ENCODE measurements at places on chromosomes 2 and 18.

GRCh38 chr18:11021477-11021876, 127.9 kb downstream of the PIEZO2 start:
- DNase-seq: no peak

- no peak for DNase-seq
Measured at GRCh38 chr2:199738727-199739412, 112.1 kb downstream of the FTCDNL1 start.

DNA sequence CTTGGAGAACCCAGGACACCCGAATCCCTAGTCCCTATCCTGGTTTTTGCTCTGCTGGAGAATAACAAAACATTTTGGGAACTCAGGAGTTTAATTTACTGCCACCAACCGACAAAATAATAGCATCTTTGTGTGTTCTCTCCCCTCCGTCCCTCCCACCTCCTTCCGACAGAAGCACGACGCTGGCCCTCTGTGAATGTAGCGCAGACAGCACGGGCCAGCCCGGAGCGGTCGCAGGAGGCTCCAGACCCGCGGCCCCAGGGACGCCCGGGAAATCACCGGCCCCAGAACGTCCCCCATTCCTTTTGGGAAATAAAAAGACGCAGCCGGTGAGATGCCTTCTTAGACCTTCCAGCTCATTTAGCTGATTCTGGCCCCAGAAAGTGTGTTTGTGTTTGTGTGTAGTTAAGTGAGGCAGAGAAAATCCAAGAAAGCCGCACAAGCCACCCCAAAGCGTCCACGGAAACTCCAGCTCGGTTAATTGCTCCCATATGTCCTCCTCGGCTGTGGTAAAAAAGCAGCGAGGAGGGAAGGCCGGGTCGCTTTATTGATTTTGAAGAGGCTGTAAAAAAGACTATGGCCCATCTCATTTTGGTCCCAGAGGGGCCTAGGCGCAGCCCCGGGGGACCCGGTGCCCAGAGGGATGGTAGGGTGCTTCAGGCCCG, 577 bp upstream of the TANC1 start:
- no peak for DNase-seq

DNA sequence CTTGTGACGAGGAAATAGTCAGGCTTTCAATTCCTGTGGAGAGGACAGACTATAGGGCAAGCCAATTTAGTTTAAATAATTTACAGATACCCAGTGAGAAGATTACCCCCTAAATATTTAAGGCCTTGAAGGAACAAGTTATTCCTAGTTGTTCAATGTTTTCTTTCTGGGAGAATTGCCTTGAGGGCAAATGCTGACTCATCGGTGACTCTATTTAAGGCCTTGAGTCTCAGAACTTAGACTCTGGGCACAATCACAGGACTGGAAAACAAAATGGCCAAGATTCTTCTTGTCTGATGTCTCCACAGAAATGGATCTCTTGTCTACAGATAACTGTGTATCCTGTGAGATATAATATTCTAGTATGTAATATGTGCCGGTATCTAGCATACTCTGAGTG, 467.1 kb downstream of the SUCLG1 start:
- no peak for DNase-seq

DNA sequence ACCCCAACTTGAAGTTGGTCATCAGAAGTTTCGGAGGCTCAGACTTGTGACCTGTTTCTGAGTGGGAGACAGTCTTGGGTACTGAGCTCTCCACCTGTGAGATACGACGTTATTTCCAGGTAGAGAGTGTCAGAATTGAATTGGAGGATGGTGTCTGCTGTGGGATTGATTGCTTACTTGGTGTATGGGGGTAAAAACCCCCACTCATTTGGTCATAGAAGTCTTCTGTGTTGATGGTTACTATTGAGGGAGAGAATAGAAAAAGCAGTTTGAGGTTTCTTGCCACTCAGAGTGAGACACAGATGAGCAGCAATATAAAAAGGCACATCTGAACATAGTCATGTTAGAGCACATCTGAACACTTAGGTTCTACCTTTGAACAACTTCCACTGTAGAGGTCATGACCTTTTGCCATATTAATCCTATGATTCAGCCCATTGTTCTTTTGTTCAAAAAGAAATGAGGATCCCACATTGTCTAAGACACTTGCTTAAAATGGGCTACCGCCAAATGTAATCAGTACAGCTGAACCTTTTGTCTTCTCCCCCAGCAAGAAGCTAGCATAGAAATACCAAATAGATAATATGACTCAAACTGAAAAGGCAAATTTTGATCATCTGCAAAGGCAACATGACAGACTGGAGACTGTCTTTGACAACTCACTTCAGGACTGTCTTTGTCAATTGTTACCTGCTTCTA, 73.3 kb downstream of the NAB1 start:
- no peak for DNase-seq

- DNase-seq: no peak
Measured at GRCh38 chr2:168608796-168609195, 152.7 kb downstream of the CERS6 start.

DNA sequence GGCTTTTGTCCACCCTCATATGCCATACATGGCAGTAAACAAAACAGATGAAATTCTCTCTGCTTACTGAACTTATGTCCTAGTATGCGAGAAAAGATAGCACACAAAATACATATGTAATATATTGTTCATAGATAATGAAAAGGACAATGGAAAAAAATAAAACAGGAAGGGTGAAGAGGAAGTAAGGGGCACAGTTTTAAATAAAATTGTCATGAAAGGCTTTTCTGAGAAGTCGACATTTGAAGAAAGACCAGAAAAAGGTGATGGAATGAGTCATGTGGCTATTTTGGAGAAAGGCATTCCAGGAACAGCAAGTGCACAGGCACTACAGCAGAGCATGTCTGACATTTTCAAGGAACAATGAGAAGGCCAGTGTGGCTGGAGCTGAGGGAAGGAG, 56.4 kb downstream of the KCNH7 start:
- no peak for DNase-seq

- DNase-seq: no peak
Measured at GRCh38 chr2:5319493-5319892, 372.7 kb upstream of the SOX11 start.

- DNase-seq: no peak
Measured at GRCh38 chr18:703213-703967, 9.0 kb downstream of the ENOSF1 start.

- DNase-seq: no peak
Measured at GRCh38 chr2:212607080-212607479, 68.5 kb upstream of the ERBB4 start.

DNA sequence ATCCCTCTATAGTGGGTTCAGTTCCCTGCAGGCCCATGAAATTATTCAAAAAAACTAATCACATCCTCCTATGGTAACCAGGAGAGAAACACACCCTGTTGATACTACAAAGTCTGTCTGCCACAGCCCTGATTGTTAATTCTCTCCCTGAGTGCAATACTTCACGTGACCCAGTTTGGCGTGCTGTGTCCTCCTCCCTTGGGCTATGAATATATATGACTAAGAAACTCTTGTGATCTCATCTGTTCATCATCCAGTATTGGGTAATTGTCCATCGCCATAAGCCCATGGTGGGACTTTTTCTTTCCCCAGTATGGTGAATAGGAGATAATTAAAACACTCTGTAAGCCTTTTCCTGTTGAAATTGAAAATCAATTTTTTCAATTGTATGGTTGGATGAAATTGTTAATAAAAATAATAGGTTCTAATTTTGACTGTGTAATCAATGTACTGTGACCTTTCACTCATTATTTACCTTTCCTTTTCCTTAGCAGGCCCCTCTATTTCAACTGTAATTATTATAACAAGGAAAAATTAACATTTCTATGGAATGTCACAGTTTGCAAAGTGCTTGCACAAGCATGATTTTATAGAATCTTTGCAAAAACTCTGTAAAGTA, 1822.6 kb downstream of the SUCLG1 start:
- DNase-seq: no peak

GRCh38 chr18:3495691-3496430, 45.9 kb downstream of the TGIF1 start:
- DNase-seq: no peak

- DNase-seq: no peak
Measured at GRCh38 chr2:232888099-232888836, 18.2 kb downstream of the SNORC start.

- DNase-seq: no peak
Measured at GRCh38 chr2:98039085-98039756, 43.5 kb upstream of the TMEM131 start.

DNA sequence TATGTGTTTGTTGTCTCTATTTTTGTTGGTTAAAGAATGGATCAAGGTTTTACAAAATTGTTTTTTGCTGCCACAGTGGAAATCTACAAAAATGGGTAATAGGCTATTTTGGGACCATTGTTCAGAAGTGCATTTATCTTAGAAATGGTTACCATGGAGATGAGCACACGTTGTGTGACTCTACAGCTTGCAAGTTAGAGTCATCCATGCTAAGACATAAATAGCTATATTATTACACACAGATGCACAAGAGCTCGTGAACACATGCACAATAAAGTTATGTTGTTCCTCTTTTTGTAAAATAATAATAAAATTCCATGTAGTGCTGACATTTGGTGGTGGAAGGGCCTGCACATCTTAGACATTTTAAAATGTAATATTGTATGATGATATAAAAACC, 15.5 kb upstream of the DUSP19 start:
- DNase-seq: no peak

DNA sequence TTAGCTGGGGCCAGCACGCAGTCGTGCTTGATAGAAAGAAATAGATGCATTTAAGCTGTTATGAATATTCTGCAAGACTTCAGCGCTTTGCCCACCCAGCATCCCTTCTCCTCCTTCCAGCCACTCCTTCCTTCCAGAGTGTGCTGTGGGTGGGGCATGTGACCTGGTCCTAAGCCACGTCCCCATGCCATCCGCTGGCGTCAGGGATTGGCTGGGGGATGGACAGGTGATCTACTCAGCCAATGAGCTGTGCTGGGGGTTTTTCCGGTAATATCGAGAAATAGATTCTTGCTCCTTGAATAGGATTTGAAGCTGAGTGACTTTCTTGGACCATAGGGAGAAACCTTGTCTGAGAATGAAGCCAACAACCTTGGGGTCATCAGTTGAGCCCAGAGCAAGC, 4.8 kb upstream of the ZAP70 start:
- DNase-seq: no peak

DNA sequence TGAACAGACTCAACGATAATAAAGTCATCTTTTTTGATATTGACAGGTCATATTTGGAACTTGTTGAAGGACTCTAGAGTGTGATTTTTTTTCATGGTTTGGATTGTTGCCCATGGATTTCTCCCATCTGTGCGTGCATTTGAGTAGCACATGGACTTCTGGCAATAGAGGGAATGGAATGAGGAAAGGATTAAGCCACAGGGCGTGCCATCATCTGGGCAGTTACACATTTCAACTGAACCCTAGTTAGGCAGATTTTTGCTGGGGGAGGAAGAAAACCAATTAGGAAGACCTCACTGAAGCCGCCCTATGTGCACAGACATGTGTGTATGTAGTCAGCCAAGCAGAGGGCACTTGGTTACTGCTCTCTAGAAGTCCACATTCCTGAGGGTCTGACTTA, 72.6 kb downstream of the TPGS2 start:
- DNase-seq: no peak
